Panc1 (cell line): ENCODE measurements at places on chromosomes 11 and 22. TPM values are rescaled to one million over a fixed set of nuclear protein-coding genes. Genes with fewer than 3 reads are reported as not detected.

DNA sequence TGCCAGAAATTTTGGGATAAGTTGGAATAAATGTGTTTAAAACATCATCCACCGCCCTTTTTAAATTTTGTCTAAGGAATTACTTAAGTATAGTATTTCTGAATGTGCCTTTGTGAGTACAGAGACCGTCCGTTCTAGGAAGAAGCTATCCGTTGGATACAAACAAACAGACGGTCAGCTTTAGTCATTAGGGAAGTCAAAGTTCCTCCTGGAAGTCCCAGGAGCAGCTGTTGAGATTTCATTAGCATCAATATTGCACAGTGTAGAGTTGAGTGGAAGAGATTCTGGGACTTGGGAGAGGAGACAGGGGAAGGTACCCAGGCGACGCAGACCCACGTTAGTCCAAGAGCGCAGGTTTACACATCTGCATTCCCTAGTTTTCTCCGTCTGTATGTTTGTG, 15.7 kb upstream of the ADSL start:
- H3K27ac ChIP-seq: no peak overlapping the region
- no peak overlapping the region for H3K4me3 ChIP-seq
- DNase-seq: no peak
- no peaks in the 10 kb centered on the region for H3K4me1 ChIP-seq
- H3K36me3 ChIP-seq: no peaks in the 10 kb centered on the region

Gene LMNTD2
- 21.8 TPM for total RNA-seq

Gene C11orf91
- 1.3 TPM for total RNA-seq

DNA sequence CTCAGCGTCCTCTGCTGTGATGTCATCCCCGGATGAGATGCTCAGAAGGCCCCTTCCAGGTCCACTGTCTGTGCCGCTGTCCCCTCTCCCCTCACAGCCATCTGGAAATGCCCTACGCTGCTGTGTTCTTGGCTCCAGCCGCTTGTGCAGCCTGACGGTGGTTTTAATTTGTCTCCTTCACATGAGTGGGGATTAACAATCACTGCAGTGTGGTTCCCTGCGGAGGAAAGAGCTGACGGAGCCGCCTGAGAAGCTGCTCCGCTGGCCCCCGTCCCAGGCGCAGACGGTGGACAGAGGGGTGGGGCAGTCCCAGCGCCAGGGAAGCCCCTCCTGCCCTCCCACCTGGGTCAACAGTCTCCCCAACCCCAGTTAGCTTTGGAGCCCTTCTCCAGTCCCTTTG, 67.5 kb upstream of the PHF21B start:
- DNase-seq: no peak
- H3K4me3 ChIP-seq: no peak overlapping the region
- H3K27me3 ChIP-seq: no peaks in the 10 kb centered on the region
- H3K27ac ChIP-seq: no peak overlapping the region

Gene ZNF280A
- total RNA-seq: 0.10 TPM

Gene IFITM10
- 18.0 TPM for total RNA-seq

Gene ARFGAP2
- total RNA-seq: 61.4 TPM

DNA sequence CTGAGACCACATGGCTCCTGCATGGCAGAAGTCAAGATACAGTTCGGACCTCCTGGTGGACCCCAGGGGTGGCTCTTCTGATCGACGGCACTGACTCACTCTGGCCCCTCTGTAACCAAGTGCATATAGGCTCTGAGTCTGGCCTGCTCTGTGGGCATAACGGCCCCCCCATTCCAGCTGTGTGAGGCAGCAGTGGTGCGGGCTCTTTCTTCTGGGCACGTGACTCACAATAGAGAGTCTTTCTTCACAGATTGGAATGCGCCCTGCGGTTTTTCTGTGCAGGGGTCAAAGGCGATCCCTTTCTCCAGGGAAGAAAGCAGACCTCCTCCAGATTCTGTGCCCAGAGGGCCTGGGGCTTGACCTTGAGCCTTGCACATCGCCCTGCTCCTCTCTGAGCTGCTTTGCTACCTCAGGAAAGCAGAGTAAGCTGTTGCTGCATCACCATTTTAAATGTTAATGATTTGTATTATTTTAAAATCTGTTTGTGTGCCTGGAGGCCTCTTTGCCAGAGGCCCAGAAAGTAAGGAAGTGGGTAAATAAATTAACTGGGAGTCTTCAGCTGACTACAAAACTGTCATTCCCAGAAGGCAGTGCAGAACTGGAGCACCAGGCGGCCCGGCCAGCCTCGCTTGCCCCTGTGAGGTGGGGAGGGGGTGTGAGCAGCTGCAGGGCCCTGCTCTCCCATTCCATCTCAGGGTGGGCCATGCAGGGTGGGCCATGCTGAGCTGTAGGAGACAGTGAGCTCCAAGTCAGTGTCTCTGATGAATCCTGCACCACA, 199.0 kb downstream of the GRIK4 start:
- H3K36me3 ChIP-seq: no peaks in the 10 kb centered on the region
- no peak overlapping the region for H3K4me3 ChIP-seq
- H3K27ac ChIP-seq: no peak overlapping the region

Gene OR8D1
- total RNA-seq: not detected

DNA sequence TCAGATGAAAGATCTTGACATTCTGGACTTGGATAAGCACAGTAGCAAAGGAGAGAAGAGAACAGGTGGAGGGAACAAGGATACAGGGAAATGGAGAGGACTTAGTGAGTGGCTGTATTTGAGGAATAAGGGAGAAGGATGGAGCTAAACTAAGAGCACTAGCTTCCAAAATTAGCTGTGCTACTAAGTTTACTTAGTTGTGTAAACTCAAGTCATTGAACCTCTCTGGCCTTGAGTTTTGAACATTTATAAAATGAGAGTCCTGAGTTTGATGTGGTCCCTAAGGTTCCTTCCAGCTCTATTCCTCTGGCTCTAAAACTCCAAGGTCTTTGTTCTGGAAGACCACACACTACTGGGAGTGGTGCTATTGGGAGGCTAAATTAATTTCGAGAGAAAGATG, 100.7 kb downstream of the TRIM44 start:
- no peaks in the 10 kb centered on the region for H3K4me1 ChIP-seq
- DNase-seq: no peak
- H3K4me3 ChIP-seq: no peak overlapping the region
- H3K27me3 ChIP-seq: no peaks in the 10 kb centered on the region
- H3K36me3 ChIP-seq: no peaks in the 10 kb centered on the region

DNA sequence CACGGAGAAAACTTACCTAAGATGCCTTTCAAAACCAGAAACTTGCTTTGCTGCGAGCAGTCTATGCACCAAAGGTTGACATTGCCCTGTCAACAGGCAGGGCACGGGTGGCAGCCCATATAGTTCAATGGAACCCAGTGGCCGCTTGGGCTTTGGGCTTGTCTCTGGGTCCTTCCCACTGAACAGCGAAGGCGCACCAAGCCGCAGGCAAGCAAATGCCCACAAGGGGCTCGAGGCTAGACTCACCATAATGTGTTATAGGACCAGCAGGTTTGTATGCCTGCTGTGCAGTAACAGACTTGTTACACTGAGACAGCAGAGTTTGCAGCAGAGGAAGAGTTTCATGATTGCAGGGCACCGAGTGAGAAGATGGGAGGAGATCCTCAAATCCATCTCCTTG, 20.3 kb downstream of the CLDN5 start:
- no peak overlapping the region for H3K27ac ChIP-seq
- H3K4me1 ChIP-seq: no peaks in the 10 kb centered on the region
- H3K4me3 ChIP-seq: no peak overlapping the region
- no peaks in the 10 kb centered on the region for H3K36me3 ChIP-seq
- H3K27me3 ChIP-seq: no peaks in the 10 kb centered on the region

- no peaks in the 10 kb centered on the region; the same call in 1 of the 2 replicates for H3K4me1 ChIP-seq
- no peaks in the 10 kb centered on the region for H3K36me3 ChIP-seq
- H3K27me3 ChIP-seq: no peaks in the 10 kb centered on the region
Observed at GRCh38 chr22:23399367-23400285, 180.5 kb downstream of the IGLL1 start.

Gene GLYAT
- total RNA-seq: not detected

GRCh38 chr11:25163421-25163820, 666.6 kb downstream of the LUZP2 start:
- no peak overlapping the region for H3K27ac ChIP-seq
- DNase-seq: no peak
- H3K27me3 ChIP-seq: no peaks in the 10 kb centered on the region
- no peaks in the 10 kb centered on the region for H3K36me3 ChIP-seq
- H3K4me1 ChIP-seq: no peaks in the 10 kb centered on the region

DNA sequence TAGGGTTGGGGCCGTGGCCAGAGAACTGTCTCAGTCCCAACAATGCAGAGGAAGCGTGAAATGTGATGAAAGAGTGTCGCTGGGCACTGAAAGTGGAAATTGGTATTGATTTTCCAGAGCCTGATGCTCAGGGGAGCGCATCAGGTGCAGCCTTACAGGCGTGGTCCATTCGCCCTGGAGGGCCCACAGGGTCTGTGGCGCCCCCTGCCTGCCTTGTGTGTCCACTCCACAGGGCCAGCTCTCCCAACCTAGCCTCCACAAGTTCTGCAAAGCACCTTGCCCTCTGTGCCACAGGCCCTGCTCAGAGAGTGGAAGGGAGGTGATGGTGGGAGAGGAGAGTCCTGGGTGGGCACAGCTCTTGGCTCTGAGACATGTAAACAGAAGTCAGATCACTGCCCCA, 54.9 kb upstream of the LMO1 start:
- no peaks in the 10 kb centered on the region for H3K4me1 ChIP-seq
- peaks cover 15% of the 10 kb centered on the region for H3K27me3 ChIP-seq
- H3K4me3 ChIP-seq: no peak overlapping the region
- DNase-seq: no peak
- H3K36me3 ChIP-seq: no peaks in the 10 kb centered on the region
- no peak overlapping the region for H3K27ac ChIP-seq

- no peak overlapping the region for H3K4me3 ChIP-seq
- no peaks in the 10 kb centered on the region for H3K4me1 ChIP-seq
- no peaks in the 10 kb centered on the region for H3K36me3 ChIP-seq
- no peak overlapping the region for H3K27ac ChIP-seq
Observed at GRCh38 chr11:26551186-26551801, 20.8 kb downstream of the MUC15 start.

- H3K4me1 ChIP-seq: peaks cover 20% of the 10 kb centered on the region
- no peaks in the 10 kb centered on the region for H3K27me3 ChIP-seq
- H3K27ac ChIP-seq: peak overlapping the region; percentile 100
- no peak for DNase-seq
- no peaks in the 10 kb centered on the region for H3K36me3 ChIP-seq
Observed at GRCh38 chr11:46243796-46244109, 33.7 kb upstream of the CREB3L1 start.

Gene CCDC157
- 2.1 TPM for total RNA-seq

GRCh38 chr11:12979928-12980689, 29.0 kb upstream of the RASSF10 start:
- H3K27ac ChIP-seq: no peak overlapping the region
- no peak for DNase-seq
- peaks cover 14% of the 10 kb centered on the region for H3K27me3 ChIP-seq

DNA sequence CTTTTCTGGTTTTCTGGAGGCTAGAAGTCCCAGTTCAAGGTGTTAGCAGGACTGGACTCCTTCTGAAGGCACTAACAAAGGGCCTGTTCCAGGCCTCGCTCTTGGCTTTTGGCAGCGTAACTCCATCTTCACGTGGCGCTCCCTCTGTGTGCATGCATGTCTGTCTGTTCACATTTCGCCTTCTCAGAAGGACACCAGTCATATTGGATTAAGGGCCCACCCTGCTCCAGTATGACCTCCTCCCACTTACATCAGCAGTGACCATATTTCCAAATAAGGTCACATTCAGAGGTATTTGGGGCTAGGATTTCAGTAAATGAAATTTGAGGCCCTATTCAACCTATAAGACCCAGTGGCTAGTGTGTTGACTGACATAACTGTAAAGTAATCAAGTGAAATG, 20.0 kb downstream of the APLP2 start:
- no peaks in the 10 kb centered on the region for H3K27me3 ChIP-seq
- peak overlapping the region; percentile 64 for H3K27ac ChIP-seq
- DNase-seq: no peak
- no peaks in the 10 kb centered on the region for H3K36me3 ChIP-seq
- H3K4me1 ChIP-seq: peaks cover 46% of the 10 kb centered on the region

- H3K4me1 ChIP-seq: peaks cover 6% of the 10 kb centered on the region
- peak overlapping the region; percentile 63 for H3K27ac ChIP-seq
- DNase-seq: no peak
- no peaks in the 10 kb centered on the region for H3K36me3 ChIP-seq
- no peaks in the 10 kb centered on the region for H3K27me3 ChIP-seq
Observed at GRCh38 chr22:40721266-40721665, 42.0 kb downstream of the MCHR1 start.

Gene C11orf87
- not detected for total RNA-seq

Gene CRYBB1
- total RNA-seq: not detected

Gene EIF3D
- total RNA-seq: 151 TPM

GRCh38 chr11:101786421-101786820, 128.4 kb upstream of the CEP126 start:
- no peak for DNase-seq
- H3K36me3 ChIP-seq: no peaks in the 10 kb centered on the region
- no peak overlapping the region for H3K4me3 ChIP-seq
- H3K27me3 ChIP-seq: no peaks in the 10 kb centered on the region

- no peaks in the 10 kb centered on the region for H3K36me3 ChIP-seq
- no peak for DNase-seq
- H3K27ac ChIP-seq: no peak overlapping the region
- no peak overlapping the region for H3K4me3 ChIP-seq
Observed at GRCh38 chr11:117300283-117300663, 9.1 kb downstream of the BACE1-AS start.

Gene LSP1
- 0.90 TPM for total RNA-seq

GRCh38 chr22:19705181-19705934, 8.9 kb upstream of the SEPTIN5 start:
- H3K4me1 ChIP-seq: no peaks in the 10 kb centered on the region
- no peaks in the 10 kb centered on the region for H3K27me3 ChIP-seq
- no peaks in the 10 kb centered on the region for H3K36me3 ChIP-seq
- no peak overlapping the region for H3K4me3 ChIP-seq

Gene OR5I1
- total RNA-seq: not detected

DNA sequence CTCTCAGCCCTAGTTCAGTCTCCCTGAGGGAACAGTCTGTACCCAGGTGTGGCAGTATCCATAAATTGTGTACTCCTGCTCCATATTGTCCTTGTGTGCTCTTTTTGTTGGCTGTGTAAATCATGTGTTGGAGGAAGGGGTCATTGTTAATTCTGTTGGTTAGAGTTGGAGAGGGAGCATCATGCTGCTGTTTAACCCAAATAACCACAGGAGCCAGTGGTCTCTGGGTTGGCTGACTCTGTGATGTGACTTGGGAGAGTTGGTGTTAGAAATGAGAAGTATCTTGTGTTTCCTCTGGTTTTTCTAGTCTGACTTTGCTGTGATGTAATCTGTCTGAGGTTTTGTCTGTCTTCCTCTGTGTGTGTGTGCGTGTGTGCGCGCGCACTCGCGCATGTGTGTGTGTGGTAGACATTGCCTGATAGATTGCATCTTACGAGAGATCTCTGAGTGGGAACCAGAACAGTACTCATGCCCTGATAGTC, 30.5 kb downstream of the CTNND1 start:
- H3K4me3 ChIP-seq: no peak overlapping the region
- peaks cover 4% of the 10 kb centered on the region for H3K36me3 ChIP-seq
- H3K4me1 ChIP-seq: peaks cover 44% of the 10 kb centered on the region
- H3K27ac ChIP-seq: peak overlapping the region; percentile 32; the same call in 1 of the 2 replicates
- H3K27me3 ChIP-seq: no peaks in the 10 kb centered on the region
- DNase-seq: no peak
